CD4-positive, alpha-beta T cell treated with Interferon gamma for 1 hour (primary cell): ENCODE measurements at places on chromosomes 4 and X.
A peak's percentile ranks its signal among the peaks of the same experiment; 100 is the strongest.

DNA sequence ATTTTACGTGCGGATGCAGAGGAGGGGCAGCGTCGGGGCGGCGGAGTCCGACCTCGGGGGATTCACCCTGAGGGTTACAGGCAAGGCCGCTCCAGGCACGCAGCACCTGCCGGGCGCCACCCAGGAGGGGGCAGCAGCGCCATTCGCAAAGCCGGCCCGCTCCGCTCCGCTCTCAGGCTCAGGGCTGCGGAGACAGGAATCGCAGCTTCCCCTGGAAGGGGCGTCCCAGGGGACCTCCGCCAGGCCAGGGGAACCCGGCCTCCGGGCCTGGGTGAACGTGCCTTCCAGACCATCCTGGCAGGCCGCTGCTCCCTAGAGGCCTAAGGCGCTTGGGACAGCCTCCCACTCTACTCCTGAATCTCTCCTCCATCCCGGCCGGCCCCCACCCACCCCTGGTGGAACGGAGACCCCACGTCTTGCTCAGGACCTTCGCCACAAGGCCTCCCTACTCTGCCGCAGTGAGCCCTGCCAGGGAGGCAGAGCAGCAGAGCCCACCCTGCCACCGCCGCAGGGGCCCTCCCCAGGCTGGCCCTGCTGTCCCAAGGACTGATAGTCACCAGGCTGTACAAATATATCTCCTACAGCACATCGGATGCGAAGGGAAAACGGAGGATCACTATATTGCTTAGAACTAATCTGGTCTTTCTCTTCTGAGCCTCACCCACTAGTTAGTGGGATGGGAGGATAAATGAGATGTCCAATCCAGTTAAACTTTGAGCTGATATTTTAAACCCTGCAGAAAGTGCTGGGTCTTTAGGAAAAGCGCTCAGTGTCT lies 115.0 kb downstream of the SMIM20 start:
- peak; percentile 38 for DNase-seq

DNA sequence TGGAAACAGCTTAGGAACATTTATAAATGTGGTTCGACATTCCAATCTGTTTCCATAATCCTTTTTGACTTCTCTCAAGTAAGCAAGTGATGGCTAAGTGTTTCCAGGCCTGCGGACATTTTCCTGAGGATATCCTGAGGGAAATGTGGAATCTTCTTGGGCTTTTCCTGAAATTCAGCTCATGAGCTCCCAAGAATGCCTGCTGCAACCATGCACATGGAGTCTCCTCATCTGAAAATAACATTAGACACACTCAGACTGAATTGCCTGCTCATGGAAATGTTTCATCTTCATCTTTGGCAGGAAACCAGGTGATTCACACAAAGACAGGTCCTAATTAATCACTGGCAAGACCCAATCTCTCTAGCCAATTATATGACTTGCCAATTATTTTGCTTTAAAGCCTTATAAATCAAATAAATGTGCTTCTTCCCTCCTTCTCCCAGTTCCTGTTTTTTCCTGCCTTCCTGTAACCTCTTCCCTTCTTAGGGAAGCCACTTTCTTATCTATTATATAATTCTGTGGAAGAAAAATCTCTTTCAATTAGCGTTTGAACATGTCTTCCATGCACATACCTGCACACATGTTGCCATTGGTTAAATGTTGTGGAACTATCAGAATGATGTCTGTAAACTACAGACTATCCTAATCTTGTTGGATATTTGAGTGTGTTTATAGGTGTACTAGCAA lies 104.6 kb upstream of the MXRA5 start:
- DNase-seq, result no peak

GRCh38 chr4:86368433-86368832 lies 8.6 kb upstream of the MAPK10 start:
- DNase-seq, result no peak

- no peak for DNase-seq
Measured at GRCh38 chr4:105715692-105716278, 7.2 kb downstream of the GSTCD start.

GRCh38 chr4:189767941-189768340 lies 172.7 kb upstream of the FRG1 start:
- DNase-seq, result no peak

DNA sequence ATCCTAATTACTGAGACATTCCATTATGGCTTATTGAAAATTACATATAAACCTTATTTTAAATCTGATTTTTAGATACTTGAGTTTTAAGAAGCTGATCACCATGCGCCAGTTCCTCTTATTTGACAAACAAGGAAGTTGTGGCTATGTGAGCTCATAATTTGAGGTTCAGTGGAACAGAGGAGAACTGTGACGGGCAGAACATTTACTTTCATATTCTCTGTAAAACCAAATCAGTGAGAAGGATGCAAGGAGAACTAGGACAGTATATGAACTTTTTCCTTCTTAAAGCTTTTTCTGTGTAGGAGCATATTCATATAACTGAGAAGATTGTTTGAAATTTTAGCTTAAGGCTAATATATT lies 25.3 kb downstream of the STIM2 start:
- peak; percentile 58 for DNase-seq

DNA sequence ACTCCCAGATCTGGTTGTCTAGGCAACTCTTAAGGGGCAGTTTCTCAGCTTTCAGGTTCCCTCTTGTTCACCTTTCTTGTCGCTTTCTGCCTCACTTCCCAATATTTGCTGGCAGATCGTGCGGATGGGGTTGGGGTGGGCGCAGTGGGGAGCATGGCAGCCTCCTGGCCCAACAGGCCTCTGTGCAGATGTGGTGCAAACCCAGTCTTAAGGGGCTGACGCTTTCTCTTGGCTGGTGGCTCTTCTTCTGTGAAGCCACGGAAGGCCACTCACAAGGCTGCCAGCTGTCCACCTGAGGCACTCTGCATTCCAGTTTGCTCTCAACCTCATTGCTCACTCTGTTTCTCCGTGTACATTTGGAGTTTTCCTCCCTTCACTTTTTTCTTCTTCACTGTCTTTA lies 61.7 kb downstream of the NBDY start:
- DNase-seq, result no peak

DNA sequence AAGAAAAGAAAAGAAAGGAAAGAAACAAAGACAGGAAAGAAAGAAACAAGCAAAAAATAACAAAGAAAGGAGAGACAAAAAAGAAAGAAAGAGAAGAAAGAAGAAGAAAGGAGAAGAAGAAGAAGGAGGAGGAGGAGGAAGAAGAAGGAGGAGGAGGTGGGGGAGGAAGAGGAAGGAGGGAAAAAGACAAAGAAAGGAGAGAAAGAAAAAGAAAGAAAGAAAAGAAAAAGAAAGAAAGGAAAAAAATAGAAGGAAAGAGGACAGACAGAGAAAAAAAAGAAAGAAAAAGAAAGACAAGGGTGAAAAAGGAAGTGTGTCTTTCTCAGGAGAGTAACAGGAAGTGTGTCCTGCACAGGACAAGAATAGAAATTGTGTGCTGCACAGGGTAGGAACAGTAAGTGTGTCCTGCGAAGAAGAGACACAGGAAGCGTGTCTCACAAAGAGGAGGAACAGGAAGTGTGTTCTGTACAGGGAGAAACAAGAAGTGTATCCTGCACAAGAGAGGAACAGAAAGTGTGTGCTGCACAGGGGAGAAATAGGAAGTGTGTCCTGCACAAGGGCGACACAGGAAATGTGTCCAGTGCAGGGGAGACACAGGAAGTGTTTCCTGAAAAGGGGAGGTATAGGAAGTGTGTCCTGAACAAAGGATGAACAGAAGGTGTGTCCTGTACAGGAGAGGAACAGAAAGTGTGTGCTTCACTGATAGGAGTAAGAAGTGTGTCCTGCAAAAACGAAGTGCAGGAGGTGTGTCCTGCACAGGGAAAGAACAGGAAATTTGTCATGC lies 101.2 kb downstream of the ARSF start:
- no peak for DNase-seq

DNA sequence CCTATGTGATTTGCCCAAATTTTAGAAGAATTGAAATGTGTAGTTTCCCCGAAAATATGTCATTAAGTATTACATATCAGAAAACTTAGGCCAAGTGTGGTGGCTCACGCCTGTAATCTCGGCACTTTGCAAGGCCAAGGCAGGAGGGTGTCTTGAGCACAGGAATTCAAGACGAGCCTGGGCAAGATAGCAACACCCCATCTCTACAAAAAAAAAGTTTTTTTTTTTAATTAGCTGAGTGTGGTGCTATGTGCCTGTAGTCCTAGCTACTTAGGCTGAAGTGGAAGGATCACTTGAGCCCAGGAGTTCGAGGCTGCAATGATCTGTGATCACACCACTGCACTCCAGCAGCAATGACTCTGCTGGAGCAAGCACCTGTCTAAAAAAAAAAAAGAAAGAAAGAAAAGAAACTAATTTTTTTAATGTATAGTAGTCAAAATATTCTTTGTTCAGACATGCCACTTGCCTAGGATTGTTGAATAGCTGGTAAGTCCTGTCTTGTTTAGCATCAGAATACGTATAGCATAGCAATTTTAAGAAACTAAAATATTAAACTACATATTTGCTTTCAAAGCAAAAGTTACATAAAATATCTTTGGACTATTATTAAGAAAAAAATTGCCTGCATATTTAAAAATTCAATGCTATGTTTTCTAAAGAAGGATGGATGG lies 40.1 kb upstream of the GAB1 start:
- DNase-seq, result no peak

- DNase-seq, result no peak
Measured at GRCh38 chr4:8267077-8267476, 2.5 kb upstream of the HTRA3 start.

DNA sequence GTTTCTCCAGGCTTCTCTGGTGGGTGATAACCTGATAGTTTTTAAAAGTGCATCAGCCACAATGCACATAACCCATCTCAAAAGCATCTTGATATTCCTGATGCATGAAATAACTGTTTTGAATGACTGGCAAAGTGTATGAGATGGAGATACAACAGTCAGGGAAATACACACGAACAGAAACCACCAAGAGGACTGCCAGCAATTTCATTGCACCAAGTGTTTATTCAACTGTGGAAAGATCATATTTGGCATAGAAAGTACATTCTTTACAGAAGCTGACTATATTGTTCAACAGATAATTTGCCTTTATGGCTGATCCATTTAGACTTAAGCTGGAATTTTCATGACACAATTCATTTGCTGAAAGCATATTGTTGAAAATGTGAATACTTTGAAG lies 139.5 kb downstream of the SLIT2 start:
- no peak for DNase-seq

GRCh38 chr4:170122252-170122651 lies 32.5 kb upstream of the AADAT start:
- no peak for DNase-seq

DNA sequence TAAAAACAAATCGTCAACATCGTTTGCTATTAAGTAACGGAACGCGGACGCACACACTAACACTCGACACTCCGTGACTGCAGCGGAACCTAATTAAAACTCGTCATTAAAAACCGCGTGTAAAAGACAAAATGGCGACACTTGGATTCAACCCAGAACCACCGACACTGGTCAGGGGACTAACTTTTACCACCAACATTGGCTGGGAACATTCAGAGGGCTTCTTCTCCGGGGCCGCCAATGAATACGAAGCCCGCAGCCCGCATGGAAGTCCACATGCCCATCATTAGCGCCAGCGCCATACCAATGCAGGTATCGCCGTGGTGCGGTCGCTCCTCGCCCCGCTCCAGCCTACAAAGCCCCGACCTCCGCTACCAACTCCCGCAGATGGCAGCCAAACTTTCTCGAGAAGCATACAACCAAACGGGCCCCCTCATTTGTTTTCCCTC lies 498 bp downstream of the RBMX start:
- DNase-seq, result peak; percentile 35

GRCh38 chrX:101482296-101482695 lies 3.0 kb upstream of the ARMCX4 start:
- DNase-seq, result no peak

- no peak for DNase-seq
Measured at GRCh38 chr4:184949020-184949419, 69.3 kb upstream of the HELT start.

DNA sequence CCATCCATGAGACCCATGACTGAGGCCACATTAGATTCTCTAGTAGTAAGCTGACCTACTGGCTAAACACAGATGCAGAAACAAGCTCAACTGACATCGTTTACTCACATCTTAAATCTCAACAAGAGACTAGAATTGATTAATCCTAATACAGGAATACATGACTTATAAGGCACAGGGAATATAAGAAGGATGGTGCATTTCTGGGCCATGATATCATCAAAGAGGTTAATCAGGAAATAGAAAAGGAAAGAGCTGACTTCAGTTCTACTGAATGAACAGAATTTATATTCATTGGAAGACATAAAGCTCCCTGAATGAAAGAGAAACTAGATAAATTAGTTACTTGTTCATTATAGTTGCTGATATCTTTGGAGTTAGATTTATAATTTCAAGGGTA lies 1406.5 kb downstream of the STIM2 start:
- DNase-seq, result no peak

GRCh38 chr4:89331197-89331596 lies 23.6 kb upstream of the GPRIN3 start:
- DNase-seq, result no peak

GRCh38 chr4:12178614-12179610 lies 750.2 kb upstream of the HS3ST1 start:
- DNase-seq, result no peak
